ENCODE measurements at places on chromosomes 6 and 20.
A peak's percentile ranks its signal among the peaks of the same experiment; 100 is the strongest.

GRCh38 chr6:152975204-152975915, 7.5 kb downstream of the FBXO5 start:
- DNase-seq: no peak

GRCh38 chr6:109229536-109229935, 134.2 kb downstream of the CEP57L1 start:
- DNase-seq: peak; percentile 91

DNA sequence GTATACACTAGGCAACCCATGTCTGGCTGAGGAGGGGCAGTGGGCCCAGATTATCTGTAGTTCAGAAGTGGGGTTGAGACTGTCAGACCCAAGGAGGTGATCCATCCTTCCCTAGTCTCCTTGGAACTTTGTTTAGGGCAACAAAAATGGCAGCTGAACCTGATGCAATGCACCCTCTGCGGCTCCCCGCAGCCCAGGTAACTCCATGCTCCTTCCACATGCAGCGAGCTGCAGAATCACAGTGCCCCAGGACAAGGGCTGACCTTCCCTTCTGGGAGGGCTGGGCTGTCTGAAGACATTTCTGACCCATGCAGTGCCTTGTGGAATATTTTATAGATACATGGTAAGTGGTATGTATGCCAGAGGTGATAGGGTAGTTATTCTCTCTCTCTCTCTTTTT, 29.4 kb downstream of the NR2E1 start:
- DNase-seq: no peak

- DNase-seq: no peak
Observed at GRCh38 chr6:105301072-105301503, 101.8 kb downstream of the PREP start.

DNA sequence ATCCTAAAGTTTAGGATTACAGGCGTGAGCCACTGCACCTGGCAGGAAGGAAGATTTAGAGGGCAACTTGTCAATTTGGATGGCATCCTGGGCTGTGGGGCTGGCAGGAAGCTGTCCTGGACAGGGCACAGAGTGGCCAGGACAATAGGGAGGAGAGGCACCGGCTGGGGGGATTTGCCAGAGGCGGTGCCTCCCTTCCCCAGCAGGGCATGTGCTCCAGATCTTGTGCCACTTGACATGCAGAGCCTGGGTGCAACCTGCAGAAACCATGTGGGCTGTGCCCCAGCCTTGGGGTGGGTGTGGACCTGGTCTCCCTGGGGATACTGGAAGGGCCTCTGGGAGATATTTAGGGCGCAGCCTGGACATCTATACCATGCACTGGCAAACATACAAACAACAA, 58.6 kb upstream of the EEF1A1 start:
- no peak for DNase-seq

DNA sequence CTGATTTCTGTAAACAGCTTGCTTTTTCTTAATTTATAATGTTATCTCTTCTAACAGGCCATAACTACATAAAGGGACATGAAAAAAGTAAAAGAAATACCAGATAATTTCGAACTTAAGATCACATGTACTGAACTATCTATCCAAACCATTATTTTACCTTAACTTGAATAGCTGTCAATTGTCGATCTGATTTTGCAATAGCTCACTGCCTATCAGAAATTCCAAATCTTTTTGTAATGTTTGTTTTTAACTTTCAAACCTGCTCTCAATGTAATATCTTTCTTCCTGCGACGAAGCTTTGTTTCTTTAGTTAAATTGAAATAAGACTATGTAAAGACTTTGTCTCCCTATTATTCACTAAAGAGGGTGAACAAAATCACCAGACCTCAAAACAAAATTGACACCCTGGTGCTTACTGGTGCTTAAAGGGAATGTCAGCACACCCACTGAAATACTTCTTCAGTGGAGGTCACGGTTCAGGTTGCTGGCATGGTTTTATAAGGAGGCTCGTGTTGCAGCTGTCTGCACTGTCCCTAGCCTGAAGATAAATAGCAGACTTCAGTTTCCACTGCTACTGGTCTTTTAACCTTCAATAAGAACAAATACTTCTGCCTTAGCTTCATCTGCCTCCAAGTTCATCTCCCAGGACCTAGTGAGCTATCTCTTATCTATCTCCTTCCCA, 117.5 kb upstream of the QKI start:
- DNase-seq: no peak

DNA sequence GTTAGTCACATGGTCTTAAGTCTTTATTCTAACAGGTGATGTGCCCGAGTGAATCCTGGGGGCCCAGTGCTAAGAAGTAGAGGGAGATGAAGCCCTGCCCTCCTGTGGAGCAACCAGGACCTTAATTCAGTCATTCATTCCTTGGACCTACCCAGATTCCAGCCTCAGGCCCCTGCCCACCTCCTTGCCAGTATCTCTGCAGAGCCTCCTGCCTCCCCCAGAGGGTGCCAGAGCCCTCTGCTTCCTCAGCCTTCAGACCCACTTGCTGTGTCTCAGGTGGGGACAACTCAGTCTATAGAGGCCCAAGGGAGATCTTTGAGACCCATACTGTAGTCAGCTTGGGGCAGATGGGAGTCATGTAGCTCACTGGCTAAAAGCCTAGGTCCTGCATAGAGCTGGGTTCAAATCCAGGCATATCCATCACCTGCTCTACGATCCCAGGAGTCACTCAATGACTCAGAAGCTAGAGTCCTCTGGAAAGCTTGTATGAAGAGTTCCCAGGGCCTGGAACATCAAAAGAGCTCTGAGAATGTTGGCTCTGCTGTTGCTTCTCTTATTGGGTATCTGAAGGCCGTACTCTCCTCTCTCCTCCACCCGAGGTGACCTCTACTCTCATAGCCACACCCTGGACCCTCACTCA, 3.9 kb upstream of the SIGLEC1 start:
- DNase-seq: peak; percentile 45

DNA sequence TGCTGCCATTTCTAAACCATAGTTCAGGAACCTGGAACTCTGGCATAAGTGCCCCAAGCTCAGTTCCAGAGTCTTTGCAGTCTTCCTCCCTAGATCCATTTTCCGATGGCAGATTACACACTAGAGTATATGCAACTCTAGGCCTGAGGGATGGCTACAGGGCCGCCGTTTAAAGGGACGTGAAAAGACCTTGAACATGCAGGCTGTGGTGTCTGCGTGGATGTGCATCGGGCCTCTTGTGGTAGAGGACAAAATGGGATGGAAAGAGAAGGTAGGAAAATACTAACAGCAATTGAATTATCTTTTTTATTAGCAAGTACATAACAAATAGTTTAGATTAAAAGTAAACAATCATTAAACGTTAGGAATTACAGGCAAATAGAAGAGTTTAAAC, 588.9 kb downstream of the RFPL4B start:
- DNase-seq: no peak

DNA sequence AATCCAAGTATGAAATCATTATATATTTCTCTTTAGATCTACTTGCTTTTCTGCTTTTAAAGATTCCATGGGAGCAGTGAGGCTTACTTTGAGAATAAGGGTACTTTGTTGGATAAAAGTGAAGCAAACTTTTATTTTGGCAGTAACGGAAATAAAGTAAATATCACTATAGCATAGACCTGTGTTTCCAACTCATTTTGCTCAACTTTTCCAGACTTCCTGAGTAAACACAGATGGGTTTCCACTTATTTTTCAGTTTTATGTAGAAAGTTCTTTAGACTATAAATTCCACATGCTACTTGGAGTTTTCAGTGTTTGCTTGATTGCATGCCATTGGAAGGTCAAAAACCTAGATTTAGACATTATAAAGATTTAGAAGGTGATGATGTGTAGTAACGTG, 6.2 kb downstream of the STX16 start:
- DNase-seq: no peak

GRCh38 chr6:73418081-73418741, 23.6 kb downstream of the DDX43 start:
- no peak for DNase-seq

- DNase-seq: no peak
Observed at GRCh38 chr20:64143018-64143801, 21.0 kb upstream of the MYT1 start.

DNA sequence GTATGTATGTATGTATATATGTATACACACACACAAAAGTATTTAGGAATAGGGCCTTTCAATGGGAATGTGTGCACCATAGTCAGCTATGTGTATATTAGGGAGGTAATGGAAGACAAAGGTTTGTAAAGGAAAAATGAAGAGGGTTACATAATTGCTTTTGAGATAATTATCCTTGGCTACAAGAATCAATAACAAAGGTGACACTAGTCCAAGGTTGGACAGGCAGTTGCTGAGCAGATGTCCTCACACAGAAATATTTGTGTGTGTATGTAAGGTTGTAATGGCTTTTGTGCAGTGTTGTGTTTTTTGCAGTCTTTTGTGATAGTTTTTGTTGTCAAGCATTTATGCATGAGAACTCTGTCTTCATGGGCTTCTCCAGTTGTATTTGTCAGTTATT, 157.9 kb upstream of the MARCKS start:
- DNase-seq: no peak

DNA sequence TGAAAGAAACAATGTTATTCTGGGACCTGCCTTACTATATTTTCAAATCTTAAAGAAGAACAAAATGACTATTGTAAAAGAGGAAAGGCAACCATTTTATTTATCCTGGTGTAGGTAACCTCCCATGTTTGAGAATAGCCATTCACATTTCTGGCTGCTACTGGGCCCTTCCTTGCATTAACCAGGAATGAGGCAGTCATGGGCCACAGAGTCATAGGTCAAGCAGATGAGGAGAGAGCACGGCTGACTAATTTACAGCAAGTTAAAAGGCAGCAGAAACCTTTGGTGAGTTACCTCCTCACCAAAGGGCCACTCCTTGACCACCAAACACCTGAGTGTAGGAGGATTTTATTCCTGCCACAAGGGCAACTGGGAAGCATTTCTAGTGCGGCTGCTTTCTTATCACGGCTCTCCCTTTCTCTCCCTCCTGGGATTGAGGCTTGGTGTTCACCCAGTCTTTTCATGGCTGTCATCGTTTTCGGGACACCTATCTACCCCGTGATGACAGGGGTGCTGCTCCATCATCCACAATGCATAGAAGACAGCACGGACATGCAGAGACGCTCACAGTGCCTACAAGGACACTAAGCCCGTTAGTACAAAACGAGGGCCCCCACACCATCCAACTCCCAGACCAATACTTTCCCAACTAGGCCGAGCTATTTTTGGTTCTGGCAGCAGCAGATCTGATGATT, 4.4 kb upstream of the LAMA4 start:
- no peak for DNase-seq

GRCh38 chr6:127348028-127348661, 4.7 kb upstream of the ECHDC1 start:
- no peak for DNase-seq

DNA sequence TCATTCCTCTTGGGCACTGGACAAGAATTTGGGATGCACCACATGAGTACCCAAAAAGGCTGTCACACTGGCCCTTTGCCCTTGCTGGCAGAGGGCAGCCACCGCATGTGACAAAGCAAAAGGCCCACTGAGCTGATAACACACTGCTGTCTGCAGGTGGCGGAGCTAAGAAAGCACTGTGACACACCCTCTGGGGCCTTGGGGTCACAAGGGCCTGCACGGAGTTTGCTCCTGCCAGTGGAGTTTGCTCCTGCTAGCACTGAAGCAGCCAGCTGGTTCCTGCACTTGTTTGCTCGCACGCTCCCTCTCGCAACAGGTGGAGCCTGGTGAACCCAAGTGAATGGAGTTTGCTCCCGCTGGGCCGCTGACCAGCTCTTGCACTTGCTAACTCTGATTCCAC, 132.6 kb downstream of the LCA5 start:
- DNase-seq: no peak

DNA sequence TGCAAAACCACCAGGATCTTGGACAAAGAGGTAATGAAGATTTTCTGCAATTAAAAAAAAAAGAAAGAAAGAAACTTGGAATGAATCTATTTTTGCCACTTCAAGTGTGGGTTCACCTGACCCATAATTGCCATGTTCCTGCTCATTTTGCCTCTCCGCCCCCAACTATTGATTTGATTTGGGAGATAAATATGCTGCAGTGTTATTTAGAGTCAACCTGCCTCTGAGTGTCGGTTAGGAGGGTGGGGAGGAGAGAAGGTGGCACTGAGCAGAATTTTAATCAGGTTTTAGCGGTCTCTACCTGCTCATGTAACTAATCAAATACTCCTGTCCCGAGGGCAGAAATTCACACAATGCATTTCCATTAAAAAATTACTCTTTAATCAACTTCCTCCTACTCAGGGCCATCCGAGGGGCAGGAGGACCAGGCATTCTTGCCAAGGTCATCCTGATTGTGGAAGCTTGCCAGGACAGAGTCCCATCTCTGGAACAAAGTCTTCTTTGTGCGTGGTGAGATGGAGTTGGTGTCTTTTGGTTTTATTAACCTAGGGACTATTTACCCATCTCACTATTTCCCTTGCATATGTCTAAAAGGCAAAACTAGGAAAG, 300.1 kb downstream of the CDH26 start:
- DNase-seq: no peak

DNA sequence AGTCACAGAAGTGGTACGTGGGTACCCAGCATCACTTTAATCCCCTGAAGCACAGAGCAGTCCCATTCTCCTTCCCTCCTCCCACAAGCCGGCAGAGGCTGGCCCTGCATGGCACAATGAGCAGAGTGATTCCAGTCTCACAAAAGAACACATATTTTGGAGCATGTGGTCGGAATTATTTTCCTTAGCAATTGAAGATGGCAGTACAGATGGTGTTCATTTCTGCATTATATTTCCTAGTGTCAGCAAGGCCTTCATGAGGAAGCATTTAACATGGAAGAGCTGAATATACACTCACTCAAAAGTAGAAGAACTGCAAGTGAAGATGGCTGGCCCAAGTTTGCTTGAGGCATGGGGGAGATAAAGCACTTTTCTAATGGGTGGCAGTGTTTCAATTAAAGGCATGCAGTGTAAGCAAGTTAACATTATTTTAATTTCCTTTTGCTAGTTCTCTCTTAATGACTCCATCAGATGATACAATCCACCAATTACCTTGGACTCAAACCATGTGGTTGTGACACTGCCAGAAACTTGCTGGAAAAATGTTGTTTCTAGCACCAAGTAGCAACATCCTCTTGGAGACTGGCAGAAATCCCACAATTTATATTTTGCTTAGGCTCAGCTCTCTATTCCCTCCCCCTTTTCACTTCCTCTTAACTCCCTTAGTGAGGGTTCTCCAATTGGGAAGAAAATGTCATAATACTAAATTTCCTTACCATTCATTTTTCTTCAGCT, 74.4 kb downstream of the ARHGAP18 start:
- no peak for DNase-seq

- no peak for DNase-seq
Observed at GRCh38 chr6:99297415-99297814, 52.1 kb downstream of the FAXC start.

DNA sequence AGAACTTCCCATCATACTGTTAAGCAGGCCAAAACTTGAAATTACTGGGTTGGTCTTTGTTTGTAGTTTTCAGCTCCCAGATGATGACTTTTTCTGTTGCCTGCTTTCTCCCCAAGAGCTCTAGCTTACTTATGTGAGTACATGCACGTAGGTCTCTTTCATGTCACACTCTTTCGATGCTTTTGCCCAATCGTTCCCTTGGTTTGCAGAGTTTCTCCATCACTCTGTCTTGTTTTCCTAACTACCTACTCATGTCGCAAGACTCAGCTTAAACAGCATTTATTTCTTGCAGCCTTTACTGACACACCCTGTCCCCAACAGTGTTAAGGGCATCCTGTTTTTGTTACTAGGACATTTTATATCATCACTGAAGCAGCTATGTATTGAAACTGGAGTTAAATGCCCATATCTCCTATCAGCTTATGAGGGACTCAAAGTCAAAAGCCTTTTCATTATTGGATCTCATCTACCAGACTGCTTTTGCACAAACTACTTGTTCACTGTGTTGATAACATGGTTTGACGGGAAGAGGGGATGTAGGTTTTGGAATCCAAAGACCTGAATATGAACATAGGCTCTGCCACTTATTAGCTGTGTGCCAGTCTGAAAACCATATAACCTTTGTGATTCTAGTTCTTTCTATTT, 2.9 kb downstream of the ARG1 start:
- DNase-seq: no peak

All from epithelial cell of esophagus (primary cell).